ENCODE measurements at places on chromosomes 3 and 15. TPM values are rescaled to one million over a fixed set of nuclear protein-coding genes. Genes with fewer than 3 reads are reported as not detected.

Gene PLXND1
- 19.2 TPM for total RNA-seq

Gene TMEM212
- not detected for total RNA-seq

Gene SLC49A4
- total RNA-seq, result 37.0 TPM

Gene CFAP100
- not detected for total RNA-seq

DNA sequence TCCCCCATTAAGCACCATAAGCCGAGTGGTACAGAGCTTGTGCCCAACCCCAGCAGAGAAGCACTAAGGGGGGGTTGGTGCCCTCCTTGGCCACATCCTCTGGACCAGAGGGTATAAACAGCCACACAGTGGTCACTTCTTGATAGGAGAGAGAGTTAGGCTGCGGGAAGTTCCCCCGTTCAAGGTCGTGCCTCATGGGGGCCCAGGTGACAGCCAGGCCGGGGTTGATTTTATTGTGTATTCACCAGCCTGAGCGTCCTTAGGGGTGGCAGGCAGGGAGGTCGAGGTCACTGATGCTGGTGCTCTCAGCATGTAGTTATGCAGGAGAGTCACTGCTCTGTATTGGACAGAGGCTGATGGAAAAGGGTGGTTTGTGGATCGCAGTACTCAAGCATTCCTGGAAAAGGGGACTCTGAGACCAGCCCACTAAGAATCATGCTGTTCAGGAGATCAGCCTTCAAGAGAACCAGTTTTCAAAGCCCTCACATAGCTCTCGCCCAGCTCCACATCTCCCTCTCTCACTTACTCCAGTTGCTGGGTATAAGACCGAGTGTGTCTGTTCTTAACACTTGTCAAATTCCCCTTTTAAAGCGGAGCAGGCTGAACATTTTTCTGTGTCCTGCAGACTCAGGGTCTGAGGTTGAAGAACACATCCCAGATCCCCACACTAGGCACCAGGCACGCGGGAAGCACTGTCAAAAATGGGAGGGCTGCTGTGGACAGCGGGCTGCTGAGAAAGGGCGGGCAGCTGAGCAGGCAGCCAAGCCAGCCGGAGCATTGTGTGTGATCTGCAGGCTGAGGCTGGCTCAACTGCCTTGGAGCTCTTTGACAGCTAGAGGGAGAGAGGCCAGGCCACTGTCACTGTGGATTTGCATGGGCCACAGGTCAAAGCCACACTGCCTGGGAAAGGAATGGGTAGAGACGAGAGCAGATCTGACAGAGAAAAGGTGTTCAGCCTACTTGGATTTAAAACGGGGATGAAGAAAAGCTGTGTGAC is 279.3 kb upstream of the LRRFIP2 start:
- DNase-seq, result no peak

DNA sequence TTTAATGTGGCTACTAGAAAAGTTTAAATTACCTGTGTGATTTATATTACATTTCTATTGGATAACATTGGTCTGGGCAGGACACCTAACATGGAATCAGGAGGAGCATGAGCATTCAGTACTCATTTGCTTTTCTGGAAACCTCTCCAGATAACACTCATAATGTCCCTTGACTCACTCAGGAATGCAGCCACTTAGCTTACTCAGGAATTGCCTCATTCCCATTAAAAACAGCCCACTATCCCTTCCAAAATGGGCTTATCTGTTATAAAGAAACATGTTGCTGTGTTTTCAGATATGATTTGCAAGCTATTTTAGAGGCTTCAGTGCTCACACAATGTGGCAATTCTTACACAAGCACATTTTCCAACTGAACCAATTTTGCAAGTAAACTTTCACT is 17.1 kb downstream of the GBE1 start:
- peak; percentile 91 for DNase-seq

DNA sequence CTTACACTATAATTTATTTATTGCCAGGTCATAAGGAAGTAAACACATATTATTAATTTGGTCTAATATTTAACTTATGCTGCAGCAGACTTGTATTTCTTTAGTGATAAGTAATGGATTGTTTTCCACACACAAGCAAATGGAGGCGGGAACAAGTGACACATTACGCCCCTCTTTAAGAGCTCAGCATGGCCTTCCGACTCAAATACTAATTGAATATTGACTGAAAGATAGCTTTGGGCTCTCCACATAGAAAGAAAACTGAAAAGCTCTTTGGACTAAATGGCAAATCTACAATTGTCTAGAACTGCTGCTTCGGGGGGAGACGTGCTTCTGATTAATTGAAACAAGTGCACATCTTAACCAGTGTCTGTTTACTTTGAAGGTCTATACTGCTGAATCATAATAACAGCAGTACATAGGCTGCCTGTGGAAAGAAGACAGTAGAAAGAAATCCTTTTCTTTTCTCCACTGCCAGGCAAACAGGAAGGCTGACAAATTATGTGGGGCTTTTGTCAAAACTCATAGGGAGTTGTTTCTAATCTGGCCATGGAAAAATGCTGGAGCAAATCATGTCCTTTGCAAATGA is 15.9 kb downstream of the CADPS start:
- no peak for DNase-seq
